Naive B cell (primary cell): ENCODE measurements at places on chromosomes 7 and 10. TPM values are rescaled to one million over a fixed set of nuclear protein-coding genes. Genes with fewer than 3 reads are reported as not detected.

GRCh38 chr10:90862908-90863514 lies 5.2 kb upstream of the HTR7 start:
- peaks cover 4% of the 10 kb centered on the region for H3K4me1 ChIP-seq
- H3K4me3 ChIP-seq, result no peak overlapping the region
- DNase-seq, result peak; percentile 25
- no peak overlapping the region for H3K27ac ChIP-seq
- peaks cover 28% of the 10 kb centered on the region for H3K27me3 ChIP-seq

DNA sequence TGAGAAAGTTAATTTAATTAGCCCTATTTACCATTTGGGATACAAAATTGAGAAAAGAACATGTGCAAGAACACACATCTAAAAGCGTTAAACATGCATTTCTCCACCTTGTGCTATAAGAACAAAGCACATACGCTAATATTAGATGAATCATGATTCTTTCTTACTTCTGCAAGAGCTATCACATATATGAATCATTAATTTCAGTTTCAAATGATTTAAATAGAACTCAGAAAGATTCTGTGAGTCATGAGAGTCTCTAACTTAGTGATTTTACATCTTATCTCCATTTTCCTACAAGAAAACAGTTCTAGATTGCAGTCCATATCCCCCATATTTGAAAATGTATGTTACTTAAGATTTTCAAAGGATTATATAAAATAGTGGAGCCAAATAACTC lies 173.9 kb downstream of the RNLS start:
- H3K27ac ChIP-seq, result no peak overlapping the region
- no peak for DNase-seq
- peaks cover 9% of the 10 kb centered on the region for H3K36me3 ChIP-seq
- peaks cover 6% of the 10 kb centered on the region for H3K4me1 ChIP-seq
- no peaks in the 10 kb centered on the region for H3K27me3 ChIP-seq
- H3K4me3 ChIP-seq, result no peak overlapping the region

- no peak for DNase-seq
- H3K4me1 ChIP-seq, result no peaks in the 10 kb centered on the region
- no peaks in the 10 kb centered on the region for H3K36me3 ChIP-seq
- H3K4me3 ChIP-seq, result no peak overlapping the region
These were observed 938.7 kb upstream of the PHF14 start for GRCh38 chr7:10034843-10035556.

- DNase-seq, result no peak
- peaks cover 6% of the 10 kb centered on the region for H3K36me3 ChIP-seq
- H3K4me1 ChIP-seq, result peaks cover 13% of the 10 kb centered on the region
- no peak overlapping the region for H3K4me3 ChIP-seq
- H3K27me3 ChIP-seq, result no peaks in the 10 kb centered on the region
These were observed 89.4 kb upstream of the C1QL3 start for GRCh38 chr10:16611037-16611436.

DNA sequence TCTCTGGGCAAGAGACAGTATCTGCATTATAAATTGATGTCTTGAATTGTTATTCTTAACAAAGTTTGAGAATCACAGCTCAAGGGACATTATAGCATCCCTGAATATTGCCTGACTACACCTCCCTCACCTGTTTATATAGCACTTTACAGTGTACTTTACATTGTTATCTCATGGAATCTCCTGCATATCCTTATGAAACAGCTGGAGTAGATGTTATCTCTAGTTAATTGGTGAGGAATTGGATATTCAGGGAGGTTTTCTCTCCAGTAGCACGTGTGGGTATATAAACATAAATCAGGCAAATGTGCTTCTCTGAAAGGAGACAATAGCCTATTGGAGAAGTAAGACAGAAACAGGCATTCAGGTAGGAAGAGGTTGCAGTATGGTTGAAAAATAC lies 117.2 kb downstream of the SRI start:
- no peak overlapping the region for H3K4me3 ChIP-seq
- H3K27ac ChIP-seq, result no peak overlapping the region
- no peaks in the 10 kb centered on the region for H3K36me3 ChIP-seq
- no peaks in the 10 kb centered on the region for H3K27me3 ChIP-seq

DNA sequence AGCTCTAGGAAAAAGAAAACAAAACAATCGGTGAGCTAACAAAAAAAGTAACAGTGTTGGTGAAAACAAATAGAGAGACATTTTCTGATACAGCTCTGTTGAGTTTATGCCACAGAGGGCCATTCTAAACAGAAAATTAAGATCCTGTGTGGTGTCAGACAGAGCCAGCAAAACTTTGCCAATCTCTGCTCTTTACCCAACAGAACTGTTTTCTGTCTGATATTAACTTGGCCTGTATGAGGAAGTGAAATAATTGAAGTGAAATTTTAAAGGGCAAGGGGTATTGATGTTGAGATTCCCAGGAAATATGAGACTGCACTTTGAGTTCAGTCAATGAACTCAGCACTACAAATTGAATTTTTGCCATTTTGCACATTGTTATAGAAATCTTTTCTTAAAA lies 101.0 kb downstream of the AOAH start:
- peak overlapping the region; percentile 79 for H3K27ac ChIP-seq
- no peak overlapping the region for H3K4me3 ChIP-seq
- H3K4me1 ChIP-seq, result peaks cover 52% of the 10 kb centered on the region

DNA sequence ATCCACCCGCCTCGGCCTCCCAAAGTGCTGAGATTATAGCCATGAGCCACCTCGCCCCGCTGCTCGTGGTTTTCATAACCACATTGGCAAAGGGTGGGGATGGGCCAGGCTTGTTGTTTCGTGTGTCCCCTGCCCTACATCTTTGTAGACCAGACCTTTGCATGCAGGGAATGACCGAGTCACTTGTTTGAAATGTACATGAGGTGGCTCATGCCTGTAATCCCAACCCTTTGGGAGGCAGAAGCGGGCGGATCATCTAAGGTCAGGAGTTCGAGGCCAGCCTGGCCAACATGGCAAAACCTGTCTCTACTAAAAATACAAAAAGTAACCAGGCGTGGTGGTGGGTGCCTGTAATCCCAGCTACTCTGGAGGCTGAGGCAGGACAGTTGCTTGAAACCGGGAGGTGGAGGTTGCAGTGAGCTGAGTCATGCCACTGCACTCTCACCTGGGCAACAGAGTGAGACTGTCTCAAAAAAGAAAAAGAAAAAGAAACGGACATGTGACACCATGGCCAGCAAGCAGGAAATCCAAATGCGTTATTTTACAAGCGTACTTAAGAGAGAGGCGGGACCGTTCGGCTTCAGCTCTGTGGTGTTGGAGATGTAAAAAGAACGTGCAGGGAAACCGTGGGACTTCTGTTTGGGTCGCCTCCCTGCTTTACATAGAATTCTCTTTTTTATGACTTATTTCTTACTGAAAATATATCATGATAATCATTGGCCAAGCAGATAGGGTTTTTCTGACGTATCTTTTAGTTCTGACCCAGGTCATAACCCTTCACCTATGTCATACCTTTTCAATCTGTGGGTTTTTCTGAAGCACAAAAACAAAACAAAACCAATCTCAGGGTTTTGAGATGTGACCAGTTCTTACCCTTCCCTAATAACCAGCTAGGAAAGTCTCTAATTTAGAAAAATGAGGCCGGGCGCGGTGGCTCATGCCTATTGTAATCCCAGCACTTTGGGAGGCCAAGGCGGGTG lies 45.1 kb downstream of the WIPI2 start:
- peaks cover 58% of the 10 kb centered on the region for H3K4me1 ChIP-seq
- peak overlapping the region; percentile 63 for H3K4me3 ChIP-seq
- peaks cover 8% of the 10 kb centered on the region for H3K36me3 ChIP-seq
- DNase-seq, result peak; percentile 51
- H3K27ac ChIP-seq, result peak overlapping the region; percentile 78
- H3K27me3 ChIP-seq, result no peaks in the 10 kb centered on the region

DNA sequence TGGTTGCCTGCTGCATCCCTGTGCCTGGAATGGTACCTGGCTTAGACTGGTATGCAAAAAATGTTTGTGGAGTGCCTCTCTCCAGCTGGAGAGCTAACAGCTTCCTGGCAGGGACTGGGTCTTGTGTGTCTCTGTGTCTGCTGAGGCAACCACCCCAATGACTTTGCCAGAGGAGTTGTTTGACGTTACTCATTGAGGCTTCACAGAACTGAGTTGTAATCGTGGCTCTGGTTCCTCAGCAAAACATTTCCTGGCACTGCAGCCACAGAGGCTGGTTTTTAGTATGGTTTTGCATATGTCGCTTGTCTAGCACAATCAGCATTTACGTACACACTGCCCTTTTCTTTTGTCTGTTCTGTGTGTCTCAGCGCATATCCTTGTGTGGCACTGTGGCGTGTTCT lies 7.5 kb downstream of the ZNF282 start:
- peaks cover 30% of the 10 kb centered on the region for H3K36me3 ChIP-seq
- H3K27ac ChIP-seq, result no peak overlapping the region
- H3K27me3 ChIP-seq, result no peaks in the 10 kb centered on the region
- peaks cover 24% of the 10 kb centered on the region for H3K4me1 ChIP-seq
- H3K4me3 ChIP-seq, result no peak overlapping the region

DNA sequence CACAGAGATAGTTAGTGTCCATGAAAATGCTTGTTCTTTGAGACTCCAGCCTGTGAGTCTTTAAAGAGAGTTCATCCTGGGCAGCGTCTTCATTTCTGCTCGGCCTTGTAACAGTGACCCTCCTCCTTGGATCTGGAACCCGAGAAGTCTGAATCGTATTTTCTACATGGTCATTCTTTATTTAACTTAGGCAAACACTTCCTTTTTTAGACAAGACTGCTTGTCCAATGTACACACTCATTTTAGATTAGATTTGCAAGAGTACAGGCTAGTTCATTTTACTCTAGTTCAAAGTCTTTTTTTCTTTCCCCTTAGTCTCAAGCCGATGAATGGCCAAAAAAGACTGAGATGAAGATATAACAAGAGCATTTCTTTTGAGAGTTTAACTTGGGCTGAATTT lies 133.5 kb downstream of the CHN2 start:
- no peak overlapping the region for H3K4me3 ChIP-seq
- H3K27me3 ChIP-seq, result peaks cover 7% of the 10 kb centered on the region
- no peaks in the 10 kb centered on the region for H3K36me3 ChIP-seq
- H3K4me1 ChIP-seq, result no peaks in the 10 kb centered on the region
- no peak overlapping the region for H3K27ac ChIP-seq

GRCh38 chr10:129105266-129105665 lies 361.8 kb upstream of the MGMT start:
- peaks cover 4% of the 10 kb centered on the region for H3K27me3 ChIP-seq
- H3K27ac ChIP-seq, result no peak overlapping the region
- no peak overlapping the region for H3K4me3 ChIP-seq
- H3K4me1 ChIP-seq, result no peaks in the 10 kb centered on the region

DNA sequence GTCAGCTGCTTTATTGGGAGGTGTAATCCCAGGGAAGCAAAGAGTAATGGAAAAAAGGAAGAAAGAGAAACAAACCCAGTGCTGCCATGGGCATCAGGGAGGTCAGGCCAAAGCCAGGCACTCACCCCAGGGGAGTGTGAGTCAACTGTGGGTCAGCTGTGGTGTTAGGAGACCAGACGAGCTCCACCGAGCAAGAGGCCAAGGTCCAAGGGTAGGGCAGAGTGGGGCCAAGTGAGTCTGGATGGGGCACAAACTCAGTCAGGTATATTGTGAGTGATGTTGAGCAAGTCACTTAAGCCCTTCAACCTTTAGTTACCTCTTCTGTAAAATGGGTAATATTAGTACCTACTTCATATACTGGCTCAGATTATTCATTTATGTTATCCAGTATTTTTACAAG lies 30.4 kb upstream of the CDK13 start:
- DNase-seq, result no peak
- H3K27me3 ChIP-seq, result peaks cover 8% of the 10 kb centered on the region
- peaks cover 9% of the 10 kb centered on the region for H3K4me1 ChIP-seq
- H3K36me3 ChIP-seq, result no peaks in the 10 kb centered on the region
- no peak overlapping the region for H3K4me3 ChIP-seq

Gene ZNF394
- 54.0 TPM for polyA plus RNA-seq

Gene AKR1C4
- not detected for polyA plus RNA-seq

Gene IGFBP1
- not detected for polyA plus RNA-seq

Gene NODAL
- polyA plus RNA-seq, result not detected

Gene IFIT2
- 22.7 TPM for polyA plus RNA-seq

Gene NUTM2A
- 0.07 TPM for polyA plus RNA-seq

Gene ZFYVE27
- 34.0 TPM for polyA plus RNA-seq

Gene HOXA13
- not detected for polyA plus RNA-seq
